Muscle of back (tissue), 13 donors: ENCODE measurements at places on chromosomes 3 and 15. TPM values are rescaled to one million over a fixed set of nuclear protein-coding genes. Genes with fewer than 3 reads are reported as not detected.
A peak's percentile ranks its signal among the peaks of the same experiment; 100 is the strongest.

DNA sequence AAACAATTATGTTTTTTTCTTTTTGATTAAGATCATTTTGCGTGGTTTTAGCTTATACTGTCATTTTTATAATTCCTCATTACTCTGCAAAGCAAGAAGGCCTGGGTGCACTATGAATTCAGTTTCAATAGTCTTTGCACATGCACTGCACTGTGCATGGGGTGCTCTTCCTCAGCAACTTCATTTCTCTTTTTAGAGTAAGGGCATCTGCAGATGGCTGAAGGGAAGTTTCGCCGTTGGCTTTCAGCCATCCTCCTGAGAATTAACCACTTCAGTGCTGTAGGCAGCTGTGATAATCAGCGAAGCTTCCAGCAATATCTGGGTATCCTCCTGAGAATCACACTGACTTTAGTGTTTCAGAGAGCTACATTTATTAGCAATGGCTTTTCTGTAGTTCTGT, 284.8 kb downstream of the GBE1 start:
- DNase-seq = peak; percentile 46

DNA sequence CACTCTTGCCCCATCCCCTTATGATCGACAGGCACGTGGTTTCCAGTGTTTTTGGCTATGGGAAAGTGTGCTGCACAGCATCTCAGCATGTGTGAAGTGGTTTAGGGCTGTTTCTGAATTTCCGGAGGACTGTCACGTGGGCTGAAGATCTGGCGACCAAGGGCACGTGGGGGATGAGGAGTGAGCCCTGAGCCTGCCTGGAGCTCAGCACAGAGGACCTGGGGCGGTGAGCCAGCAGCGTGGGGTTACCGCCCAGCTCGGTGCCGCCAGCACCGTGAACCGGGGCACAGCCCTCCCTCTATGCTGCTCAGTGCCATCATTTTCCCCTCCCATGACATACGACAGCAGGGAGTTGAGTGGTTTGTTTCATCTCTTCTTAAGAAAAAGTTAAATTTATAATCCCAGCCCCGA, 150.2 kb downstream of the DNAJB8 start:
- DNase-seq = no peak

DNA sequence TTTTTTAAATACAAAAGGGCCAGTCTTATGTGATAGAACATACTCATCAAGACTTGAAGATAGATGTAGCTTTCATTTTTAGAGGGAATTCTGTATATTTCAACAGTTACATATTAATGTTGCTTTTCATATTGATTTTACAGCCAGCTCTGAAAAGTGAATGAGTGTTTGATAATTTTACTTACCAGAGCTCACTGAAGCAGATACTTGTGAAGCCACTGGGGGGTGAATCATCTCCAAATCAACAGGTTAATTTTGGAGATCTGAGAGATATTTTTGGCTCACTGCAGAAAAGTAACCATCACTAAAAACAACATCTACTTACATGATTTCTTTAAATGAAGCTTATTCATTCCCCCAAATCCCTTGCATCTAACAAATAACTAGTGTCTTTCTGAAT, 24.7 kb downstream of the TNFAIP8L3 start:
- DNase-seq = no peak

DNA sequence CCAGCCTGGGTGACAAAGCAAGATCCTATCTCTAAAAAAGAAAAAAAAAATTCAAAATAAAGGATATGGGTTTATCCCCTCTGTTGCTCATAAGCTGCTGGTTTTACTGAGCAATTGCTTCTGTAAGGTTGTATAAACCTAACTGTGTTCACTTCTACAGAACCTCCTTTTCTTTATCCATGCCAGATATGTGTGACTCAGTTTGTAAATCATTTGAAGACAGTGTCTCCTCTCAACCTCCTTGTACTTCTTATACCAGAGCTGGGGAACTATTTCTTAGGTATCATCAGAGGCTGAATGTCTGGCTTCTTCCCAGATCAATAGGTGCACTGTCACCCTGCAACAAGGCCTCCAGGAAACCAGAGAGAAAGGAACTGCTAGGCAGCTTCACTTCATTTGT, 273.8 kb downstream of the CD47 start:
- DNase-seq = no peak

GRCh38 chr3:67028001-67028784, 30.1 kb downstream of the KBTBD8 start:
- DNase-seq = no peak

Gene GRAMD2A
- polyA plus RNA-seq = 0.78 TPM

Gene GOLGA6L6
- not detected for polyA plus RNA-seq

Gene RBPMS2
- polyA plus RNA-seq = 4.4 TPM
